ENCODE measurements at places on chromosomes 16 and 17.

DNA sequence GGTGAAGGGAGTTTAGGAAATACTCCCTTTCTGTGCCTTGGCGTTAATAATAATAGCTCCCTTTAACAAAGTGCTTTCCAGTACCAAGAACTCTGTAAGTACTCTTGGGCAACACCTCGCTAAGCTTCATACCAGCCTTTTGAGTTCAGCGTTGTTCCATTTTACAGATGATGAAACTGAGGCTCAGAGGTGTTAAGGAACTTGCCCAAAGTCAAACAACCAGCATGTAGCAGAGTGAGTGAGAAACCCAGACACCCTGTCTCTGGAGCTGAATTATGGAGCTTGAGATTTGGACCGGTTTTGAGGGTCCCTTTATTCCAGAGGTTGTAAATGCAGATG, 607 bp downstream of the KATNIP start:
- DNase-seq = no peak

DNA sequence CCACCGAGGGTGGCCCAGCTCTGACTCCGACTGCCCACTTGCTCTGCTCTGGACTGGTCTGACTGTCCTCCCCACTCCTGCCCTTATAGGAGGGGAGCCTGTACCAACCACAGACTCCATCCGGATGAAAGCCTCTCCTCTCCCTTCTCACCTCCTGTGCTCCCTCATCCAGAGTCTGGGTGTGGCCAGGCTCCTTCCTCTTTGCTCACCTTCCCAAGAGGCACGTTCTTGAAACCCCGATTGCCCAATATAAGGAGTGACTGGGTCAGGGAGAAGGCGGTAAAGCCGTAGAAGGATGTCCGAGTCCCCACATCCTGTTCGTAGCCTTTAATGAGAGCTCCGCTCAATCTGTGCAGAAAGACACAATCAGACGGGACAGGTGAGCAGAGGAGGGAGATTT, 17.1 kb downstream of the ST6GALNAC1 start:
- DNase-seq = no peak

- no peak for DNase-seq
Observed at GRCh38 chr17:60604686-60605334, 4.8 kb downstream of the PPM1D start.

DNA sequence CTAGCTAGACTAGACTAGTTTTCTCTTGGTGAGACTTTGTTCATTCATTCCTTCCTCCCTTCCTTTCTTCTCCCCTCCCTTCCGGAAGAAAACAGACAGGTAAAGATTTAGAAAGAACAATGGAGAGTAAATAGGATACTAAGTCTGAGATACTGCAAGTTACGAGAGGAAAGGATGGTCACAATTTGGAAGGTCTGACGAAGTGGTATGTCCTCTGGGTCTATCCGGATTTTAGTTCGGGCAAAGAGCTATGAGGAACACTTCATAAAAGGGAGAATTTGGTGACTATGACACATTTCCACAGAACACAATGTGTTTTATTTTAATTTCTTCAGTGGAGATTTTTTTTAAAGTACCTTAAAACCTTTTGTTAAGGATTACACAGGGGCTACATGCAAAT, 107.7 kb downstream of the BRIP1 start:
- DNase-seq = no peak

GRCh38 chr17:75308732-75309629, 19.7 kb upstream of the SLC25A19 start:
- no peak for DNase-seq

GRCh38 chr16:80122115-80122514, 418.7 kb upstream of the DYNLRB2 start:
- no peak for DNase-seq

GRCh38 chr17:40490289-40490853, 11.1 kb downstream of the TNS4 start:
- DNase-seq = no peak

- DNase-seq = no peak
Observed at GRCh38 chr17:72236980-72237633, 116.3 kb downstream of the SOX9 start.

GRCh38 chr16:391885-392335, 5.1 kb upstream of the NME4 start:
- DNase-seq = peak; percentile 87

- no peak for DNase-seq
Observed at GRCh38 chr16:74651841-74652240, 14.8 kb downstream of the RFWD3 start.

GRCh38 chr17:4180791-4181190, 37.8 kb downstream of the CYB5D2 start:
- DNase-seq = no peak

- DNase-seq = no peak
Observed at GRCh38 chr17:63557416-63557815, 7.1 kb downstream of the DCAF7 start.

DNA sequence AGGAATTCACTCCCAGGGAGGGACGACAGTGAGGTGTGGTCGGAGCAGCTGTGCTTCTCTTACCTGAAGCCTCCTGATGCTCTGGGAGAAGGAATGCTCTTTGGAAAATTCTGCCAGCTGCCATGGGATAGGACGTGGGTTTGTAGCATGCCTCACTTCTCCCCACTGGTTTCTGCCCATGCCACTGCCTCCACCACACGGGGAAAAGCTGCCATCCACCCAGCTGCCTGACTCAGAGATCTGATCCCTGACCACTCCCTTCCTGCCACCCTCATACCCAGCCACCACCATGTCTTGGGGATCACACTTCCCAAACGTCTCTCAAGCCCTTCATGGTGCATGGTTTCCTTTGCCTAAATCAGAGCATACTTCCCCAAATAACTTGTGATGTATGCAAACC, 80.0 kb downstream of the CPPED1 start:
- DNase-seq = no peak

GRCh38 chr16:81558444-81559175, 114.0 kb downstream of the CMIP start:
- no peak for DNase-seq

GRCh38 chr16:1271380-1271723, 15.5 kb downstream of the TPSD1 start:
- DNase-seq = no peak

DNA sequence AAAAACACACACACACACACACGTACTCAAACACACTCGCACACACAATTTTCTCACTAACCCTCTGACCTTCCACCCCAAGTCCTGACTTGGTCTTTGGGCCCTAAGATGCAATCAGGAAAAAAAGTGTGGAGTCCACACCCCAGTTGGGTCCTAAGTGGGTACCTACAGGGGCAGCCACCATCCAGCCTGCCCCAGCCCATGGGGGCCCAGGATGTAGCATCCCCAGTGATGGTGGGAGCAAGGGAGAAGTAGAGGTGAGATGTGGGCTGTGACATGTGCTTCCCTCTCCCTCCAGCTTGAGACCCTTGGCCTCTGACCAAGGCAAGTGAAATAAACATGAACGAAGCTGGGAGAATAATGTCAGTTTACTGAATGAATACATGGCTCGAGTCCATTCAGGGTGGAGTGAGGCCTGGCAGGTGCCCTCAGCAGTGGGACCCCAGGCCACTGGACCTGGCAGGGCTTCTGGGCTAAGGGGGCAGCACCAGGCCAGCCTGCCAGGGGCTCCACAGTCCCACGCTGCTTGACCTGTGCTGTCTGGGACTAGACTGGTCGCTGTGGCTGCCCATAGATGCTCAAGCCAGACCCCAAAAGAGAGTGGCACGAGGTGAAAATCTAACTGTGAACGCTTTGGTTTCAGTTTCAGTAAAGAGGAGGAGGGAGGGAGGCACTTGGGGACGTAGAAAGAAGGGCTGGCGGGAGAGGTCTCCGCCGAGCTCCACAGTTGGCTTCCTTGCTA, 73.7 kb downstream of the MRC2 start:
- no peak for DNase-seq

- DNase-seq = no peak
Observed at GRCh38 chr17:29159306-29159860, 20.8 kb downstream of the MYO18A start.

DNA sequence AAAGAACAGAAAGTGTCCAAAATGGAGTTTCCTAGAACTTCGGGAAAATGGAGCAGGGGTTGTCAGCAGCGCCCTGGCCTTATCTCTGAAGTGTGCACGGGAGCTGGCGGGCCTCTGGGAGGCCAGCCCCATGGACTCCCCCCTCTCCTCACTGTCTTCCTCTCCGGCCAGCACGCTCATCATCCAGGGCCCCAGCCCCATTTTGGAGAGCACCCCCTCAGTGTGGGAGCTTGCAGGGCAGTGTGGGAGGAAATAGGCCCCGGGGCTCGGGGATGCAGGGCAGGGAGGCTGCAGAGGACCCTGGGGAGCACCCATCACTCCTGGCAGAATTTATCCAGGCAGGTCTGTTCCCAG, 4.9 kb upstream of the PABPN1L start:
- no peak for DNase-seq

GRCh38 chr16:49545741-49546448, 172.3 kb downstream of the C16orf78 start:
- no peak for DNase-seq

- DNase-seq = no peak
Observed at GRCh38 chr16:75461575-75461974, 2.9 kb downstream of the TMEM170A start.

DNA sequence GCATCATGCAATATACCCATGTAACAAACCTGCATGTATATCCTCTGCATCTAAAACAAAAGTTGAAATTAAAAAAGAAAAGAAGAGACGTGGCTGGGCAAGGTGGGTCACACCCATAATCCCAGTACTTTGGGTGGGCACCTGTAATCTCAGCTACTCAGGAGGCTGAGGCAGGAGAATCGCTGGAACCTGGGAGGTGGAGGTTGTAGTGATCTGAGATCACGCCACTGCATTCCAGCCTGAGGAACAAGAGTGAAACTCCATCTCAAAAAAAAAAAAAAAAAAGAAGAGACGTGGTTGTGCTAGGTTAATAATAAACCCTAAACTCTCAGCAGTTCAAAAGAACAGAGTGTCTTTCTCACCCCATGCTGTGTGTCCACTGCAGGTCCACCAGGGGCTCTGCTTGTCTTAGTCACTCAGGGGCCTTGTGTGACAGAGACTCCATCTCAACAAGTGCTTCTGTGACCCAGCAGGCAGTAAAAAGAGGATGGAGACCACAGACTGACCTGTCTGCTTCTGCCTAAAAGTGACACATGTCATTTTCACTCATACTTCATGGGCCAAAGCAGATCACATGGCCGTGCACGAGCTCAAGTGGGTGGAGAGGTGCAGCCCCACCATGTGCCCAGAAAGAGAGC, 22.3 kb upstream of the N4BP1 start:
- DNase-seq = no peak

- DNase-seq = no peak
Observed at GRCh38 chr17:78342449-78343186, 17.3 kb downstream of the SOCS3 start.

- no peak for DNase-seq
Observed at GRCh38 chr16:89280546-89281188, 63.2 kb downstream of the ZNF778 start.

- DNase-seq = no peak
Observed at GRCh38 chr17:55728833-55729232, 6.2 kb upstream of the TMEM100 start.

DNA sequence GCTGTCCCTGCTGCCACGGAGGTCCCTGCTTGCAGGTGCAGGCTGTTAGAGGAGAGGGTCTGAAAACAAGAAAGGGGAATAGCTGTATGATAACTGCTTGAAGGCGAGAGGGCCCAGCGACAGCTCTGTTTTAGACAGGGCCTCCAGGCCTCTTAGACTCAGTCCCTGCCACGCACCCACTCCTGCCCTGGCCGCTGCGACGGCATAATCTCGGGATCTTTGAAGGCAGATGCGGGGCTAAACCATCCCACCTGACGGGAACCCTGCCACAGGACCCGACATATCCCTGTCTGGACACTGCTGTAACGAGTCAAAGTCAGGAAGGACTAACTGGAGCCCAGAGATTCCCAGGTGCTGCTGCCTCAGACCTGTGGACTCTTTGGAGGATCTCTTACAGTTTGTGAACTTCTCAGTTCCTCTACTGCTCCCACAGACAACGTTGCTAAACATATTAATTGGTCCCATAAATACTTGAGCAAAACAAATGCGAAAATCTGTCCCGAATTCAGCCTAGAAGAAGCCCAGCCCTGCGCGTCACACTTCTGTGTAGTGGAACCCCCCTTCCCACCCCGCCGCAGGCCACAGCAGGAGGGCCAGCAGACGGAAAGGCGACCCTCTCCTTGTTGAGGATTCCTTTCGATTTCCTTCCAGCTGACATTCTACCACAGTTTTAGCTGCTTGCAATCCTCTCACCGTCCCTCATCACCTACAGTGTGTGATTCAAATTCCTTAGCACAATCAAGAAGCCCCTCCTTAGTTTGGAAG, 998 bp upstream of the TMEM11 start:
- DNase-seq = no peak

- DNase-seq = no peak
Observed at GRCh38 chr17:1907216-1907631, 77.4 kb downstream of the RPA1 start.

DNA sequence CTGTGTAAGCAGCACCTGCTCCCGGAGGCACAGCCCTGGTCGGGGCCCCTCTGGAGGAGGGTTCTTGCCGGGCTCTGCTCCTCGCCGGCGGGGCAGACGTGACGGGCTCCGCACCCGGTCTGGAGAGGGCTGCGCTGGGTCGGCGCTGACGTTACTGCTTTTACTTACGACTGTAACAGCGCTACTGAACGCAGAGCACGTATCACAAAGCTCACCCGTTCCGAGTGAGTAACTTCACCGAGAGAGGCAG, 1.3 kb upstream of the RAB40C start:
- DNase-seq = peak; percentile 66

GRCh38 chr16:10181196-10182162, 749 bp downstream of the GRIN2A start:
- DNase-seq = peak; percentile 59

DNA sequence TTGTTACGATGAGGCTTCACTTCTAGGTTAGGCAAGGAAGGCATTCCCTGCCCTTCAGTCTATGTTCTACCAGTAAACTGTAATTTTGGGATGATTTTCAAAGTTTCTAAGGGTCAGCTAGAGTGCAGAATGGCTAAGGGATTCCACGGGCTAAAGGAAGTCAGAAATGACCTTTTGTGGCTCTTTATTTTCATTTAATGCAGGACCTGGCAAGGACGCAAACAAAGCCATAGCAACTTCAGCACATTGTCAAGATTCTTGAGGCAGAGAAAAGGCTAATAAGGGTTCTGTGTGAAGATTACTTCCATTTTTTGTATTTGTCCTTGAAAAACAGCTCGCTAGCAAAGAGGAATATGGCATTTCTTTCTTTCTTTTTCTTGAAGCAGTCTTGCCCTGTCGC, 76.6 kb downstream of the STX8 start:
- DNase-seq = no peak

DNA sequence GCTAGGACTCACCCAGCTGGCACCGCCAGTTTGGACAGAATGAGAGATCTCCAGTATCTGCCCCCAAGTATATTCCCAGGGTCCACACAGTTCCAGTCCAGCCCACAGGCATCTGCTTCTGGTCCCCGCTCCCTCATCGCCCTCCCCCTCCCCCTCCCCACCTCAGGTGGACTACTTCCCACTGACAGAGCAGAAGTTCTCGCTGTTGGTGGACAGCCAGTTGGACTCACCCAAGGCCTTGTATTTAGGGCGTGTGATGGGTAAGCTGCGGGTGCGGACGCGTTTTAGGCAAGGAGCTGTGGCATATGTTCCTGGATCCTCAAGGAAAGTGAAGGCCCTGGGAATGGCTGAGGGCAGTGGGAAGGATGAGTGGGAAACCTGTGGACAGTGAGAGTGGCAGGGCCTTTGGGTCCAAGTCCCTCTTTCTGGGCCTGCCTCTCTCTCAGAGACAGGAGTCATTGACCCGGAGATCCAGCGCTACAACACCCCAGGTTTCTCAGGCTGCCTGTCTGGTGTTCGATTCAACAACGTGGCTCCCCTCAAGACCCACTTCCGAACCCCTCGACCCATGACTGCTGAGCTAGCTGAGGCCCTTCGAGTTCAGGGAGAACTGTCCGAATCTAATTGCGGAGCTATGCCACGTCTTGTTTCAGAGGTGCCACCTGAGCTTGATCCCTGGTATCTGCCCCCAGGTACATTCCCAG, 14.9 kb downstream of the CNTNAP1 start:
- no peak for DNase-seq

Data from activated CD4-positive, alpha-beta T cell treated with anti-CD3 and anti-CD28 coated beads, Interleukin-2, Interleukin-6, amounts not matched to agents 100 ng/mL and 50 ng/mL, durations not matched to agents 16 hours and 8 hours (primary cell).